Endothelial cell of umbilical vein (primary cell): ENCODE measurements at places on chromosomes 16 and 17.

- DNase-seq: no peak
- peaks cover 34% of the 10 kb centered on the region for H3K27me3 ChIP-seq
- no peaks in the 10 kb centered on the region for H3K36me3 ChIP-seq
- H3K4me1 ChIP-seq: peaks cover 16% of the 10 kb centered on the region
- peak overlapping the region; percentile 42 for H3K4me3 ChIP-seq
These were observed 448 bp downstream of the MT1M start for GRCh38 chr16:56632848-56633365.

- no peak overlapping the region for H3K4me3 ChIP-seq
- no peaks in the 10 kb centered on the region for H3K27me3 ChIP-seq
- DNase-seq: no peak
- H3K4me1 ChIP-seq: no peaks in the 10 kb centered on the region
These were observed 13.5 kb downstream of the COL1A1 start for GRCh38 chr17:50187751-50188530.

GRCh38 chr17:15981646-15982580 lies 17.6 kb downstream of the ZSWIM7 start:
- DNase-seq: peak; percentile 33
- H3K27ac ChIP-seq: peak overlapping the region; percentile 57
- H3K36me3 ChIP-seq: peaks cover 5% of the 10 kb centered on the region
- no peaks in the 10 kb centered on the region for H3K27me3 ChIP-seq

- H3K4me1 ChIP-seq: no peaks in the 10 kb centered on the region
- no peaks in the 10 kb centered on the region for H3K27me3 ChIP-seq
- no peaks in the 10 kb centered on the region for H3K36me3 ChIP-seq
- DNase-seq: no peak
- no peak overlapping the region for H3K27ac ChIP-seq
These were observed 387.3 kb upstream of the XYLT1 start for GRCh38 chr16:17858061-17858460.

- no peaks in the 10 kb centered on the region for H3K4me1 ChIP-seq
- H3K4me3 ChIP-seq: no peak overlapping the region
- no peaks in the 10 kb centered on the region for H3K27me3 ChIP-seq
- H3K36me3 ChIP-seq: no peaks in the 10 kb centered on the region
These were observed 10.2 kb downstream of the RAB11FIP4 start for GRCh38 chr17:31401456-31402254.

DNA sequence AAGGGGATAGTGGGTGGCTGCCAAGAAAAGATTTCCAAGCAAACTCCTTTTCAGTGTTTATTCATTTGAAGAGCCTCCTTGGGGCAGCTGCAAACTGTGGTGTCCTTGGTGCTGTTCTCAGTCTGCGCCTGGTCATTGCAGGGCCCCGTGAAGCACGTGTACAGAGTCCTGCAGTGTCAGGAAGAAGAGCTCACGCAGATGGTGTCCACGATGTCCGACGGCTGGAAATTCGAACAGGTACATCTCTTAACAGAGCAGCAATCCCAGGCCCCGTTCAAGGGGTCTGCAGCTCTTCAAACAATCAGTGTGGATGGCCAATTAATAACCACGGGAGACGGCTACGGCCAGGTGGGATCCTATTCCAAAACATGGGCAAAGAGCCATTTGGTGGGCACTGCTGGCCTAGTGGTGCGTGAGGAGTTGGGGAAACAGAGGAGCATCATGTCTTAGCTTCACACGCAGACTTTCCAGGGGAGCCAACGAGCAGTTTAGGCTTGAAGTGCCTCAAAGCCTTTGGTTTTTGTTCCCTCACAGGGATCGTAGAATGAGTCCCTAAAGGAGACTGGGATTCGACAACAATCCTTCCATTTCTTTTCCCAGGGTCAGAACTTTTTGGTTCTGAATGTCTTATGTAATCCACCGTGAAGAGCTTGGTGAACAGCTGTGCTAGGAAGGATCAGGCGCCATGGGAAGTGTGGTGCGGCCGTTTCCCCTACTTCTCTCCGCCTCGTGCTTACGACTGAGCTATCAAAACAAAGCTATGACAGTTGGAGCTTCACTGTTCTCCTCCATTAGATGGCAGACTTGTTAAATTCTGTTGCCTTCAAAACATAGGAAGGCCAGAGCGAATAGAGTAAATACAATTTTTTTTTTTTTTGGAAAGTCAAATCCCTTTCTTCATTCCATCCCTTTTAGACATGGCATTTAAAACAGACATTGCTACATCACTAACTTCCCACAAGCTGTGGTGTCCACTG lies 12.6 kb downstream of the KCTD2 start:
- H3K27ac ChIP-seq: no peak overlapping the region
- no peaks in the 10 kb centered on the region for H3K4me1 ChIP-seq
- H3K4me3 ChIP-seq: no peak overlapping the region
- no peaks in the 10 kb centered on the region for H3K27me3 ChIP-seq
